CD8-positive, alpha-beta T cell (primary cell): ENCODE measurements at places on chromosomes 6 and 20.
A peak's percentile ranks its signal among the peaks of the same experiment; 100 is the strongest.

DNA sequence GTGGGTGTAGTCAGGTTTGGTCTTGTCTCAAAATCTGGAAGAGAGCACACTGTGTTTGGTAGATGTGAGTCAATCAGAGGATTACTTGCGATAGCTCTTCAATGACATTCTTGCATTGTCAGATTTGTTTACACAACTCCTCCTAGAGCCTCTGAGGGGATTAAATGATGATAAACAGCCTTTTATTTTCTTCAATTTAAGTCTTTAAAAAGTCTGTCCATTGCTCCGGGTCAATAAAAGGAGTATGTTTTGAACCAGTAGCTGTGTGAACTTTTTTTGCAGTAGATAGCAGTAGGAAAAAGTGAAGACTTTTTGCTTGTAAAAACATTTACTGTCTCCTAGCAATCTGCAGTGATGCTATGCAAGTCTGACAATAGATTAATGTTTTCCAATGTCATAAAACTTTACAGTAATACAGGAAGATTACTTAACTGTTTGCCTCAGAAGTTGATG is 49.9 kb downstream of the GJA1 start:
- no peak for DNase-seq

GRCh38 chr20:41329435-41330342 is 10.9 kb upstream of the LPIN3 start:
- DNase-seq, result peak; percentile 55

DNA sequence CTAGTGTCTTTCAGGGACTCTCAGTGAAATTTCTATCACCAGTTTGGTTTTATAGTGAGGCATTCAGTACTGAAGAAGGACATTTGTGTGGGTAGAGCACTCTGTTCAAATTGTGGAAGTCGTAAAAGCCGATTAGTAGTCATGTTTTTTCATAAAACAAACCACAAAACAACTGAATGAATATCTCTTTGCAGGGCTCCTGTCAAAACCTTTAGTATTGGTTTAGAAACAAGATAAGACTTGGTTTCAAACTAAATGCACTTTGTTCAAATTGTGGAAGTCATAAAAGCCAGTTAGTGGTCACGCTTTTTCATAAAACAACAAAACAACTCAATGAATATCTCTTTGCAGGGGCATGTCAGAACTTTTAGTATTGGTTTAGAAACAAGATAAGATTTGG is 23.8 kb downstream of the ADGRF4 start:
- DNase-seq, result no peak

DNA sequence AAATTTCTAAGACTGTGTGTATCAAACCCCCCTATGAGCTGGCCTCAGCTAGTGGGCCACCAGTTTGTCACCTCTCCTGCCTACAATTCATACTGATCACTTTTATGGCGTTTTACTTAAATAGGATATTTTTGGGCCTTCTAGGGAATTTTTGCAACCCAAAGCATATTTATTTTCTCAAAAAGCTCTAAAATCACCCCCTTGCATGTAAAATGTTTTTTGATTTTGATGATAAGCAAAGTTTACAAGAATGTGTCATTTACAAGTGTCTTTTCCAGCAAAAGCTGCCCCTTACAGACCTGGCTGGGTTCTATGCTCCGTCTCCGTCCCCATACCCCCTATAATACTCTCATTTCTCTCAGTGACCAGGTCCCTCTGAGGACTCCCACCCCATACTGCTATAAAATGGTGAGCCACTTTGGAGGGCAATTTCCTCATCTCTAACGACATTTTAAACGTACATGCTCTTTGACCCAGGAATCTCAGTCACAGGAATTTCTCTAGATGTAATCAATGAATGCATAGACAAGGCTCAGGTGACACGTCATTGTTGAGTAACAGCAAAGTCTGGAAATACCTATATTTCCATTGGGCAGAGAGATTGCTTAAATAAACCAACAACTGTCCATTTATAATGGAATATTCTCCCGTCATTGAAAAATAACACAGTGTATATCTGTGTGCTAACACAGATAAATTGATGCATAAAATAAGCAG is 13.9 kb upstream of the OCSTAMP start:
- no peak for DNase-seq

DNA sequence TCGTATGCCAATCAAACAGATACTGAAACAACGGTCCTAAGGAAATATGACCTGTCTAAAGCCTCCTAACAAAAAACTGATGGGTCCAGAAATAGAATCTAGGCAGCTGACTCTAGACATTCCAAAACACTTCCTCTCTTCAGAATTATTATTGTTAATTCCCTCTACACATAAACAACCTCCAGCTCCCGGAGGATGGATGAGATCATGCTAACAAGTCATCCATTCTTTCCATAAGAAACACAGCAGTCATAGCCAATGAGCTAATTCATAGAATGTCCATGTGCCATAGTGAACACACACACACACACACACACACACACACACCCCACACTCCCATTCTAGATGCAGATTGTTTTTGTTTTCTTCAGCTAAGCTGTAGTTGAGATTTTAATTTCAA is 44.3 kb downstream of the HDGFL1 start:
- DNase-seq, result no peak
